ENCODE measurements at places on chromosomes 16 and 17. TPM values are rescaled to one million over a fixed set of nuclear protein-coding genes. Genes with fewer than 3 reads are reported as not detected.

SOX8 gene
- total RNA-seq, result 0.43 TPM

KRT31 gene
- not detected for total RNA-seq

PIK3R5 gene
- 1.3 TPM for total RNA-seq

GRCh38 chr17:42078396-42079043 is 19.8 kb downstream of the ZNF385C start:
- H3K27ac ChIP-seq, result no peak overlapping the region
- DNase-seq, result no peak
- no peaks in the 10 kb centered on the region for H3K4me1 ChIP-seq
- no peaks in the 10 kb centered on the region for H3K36me3 ChIP-seq
- no peaks in the 10 kb centered on the region for H3K27me3 ChIP-seq
- no peak overlapping the region for H3K4me3 ChIP-seq

DNA sequence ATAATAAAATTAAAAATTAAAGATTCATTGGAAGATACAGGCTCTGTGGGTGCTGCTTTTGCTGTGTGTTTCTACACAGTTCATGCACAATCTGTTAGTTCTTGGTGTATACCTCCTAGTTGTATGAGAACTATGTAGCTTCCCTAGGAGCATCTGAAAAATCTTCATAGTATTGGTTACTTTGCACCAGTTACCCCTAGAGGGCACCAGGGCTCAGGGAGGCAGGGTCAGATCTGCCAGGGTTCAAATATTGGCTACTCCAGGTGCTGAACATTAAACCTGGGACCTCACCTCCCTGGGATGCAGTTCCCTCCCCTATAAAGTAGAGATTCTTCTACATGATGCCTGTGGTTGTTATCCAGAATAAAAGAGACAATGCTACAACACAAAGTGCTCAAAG is 583.0 kb upstream of the CDH11 start:
- no peak for DNase-seq
- no peaks in the 10 kb centered on the region for H3K27me3 ChIP-seq
- H3K36me3 ChIP-seq, result no peaks in the 10 kb centered on the region
- H3K27ac ChIP-seq, result no peak overlapping the region
- H3K4me3 ChIP-seq, result no peak overlapping the region

GRCh38 chr17:77372444-77373298 is 231.9 kb downstream of the SEC14L1 start:
- peak; percentile 87 for DNase-seq
- H3K27ac ChIP-seq, result peak overlapping the region; percentile 89
- H3K36me3 ChIP-seq, result no peaks in the 10 kb centered on the region
- peak overlapping the region; percentile 73 for H3K4me3 ChIP-seq
- H3K27me3 ChIP-seq, result no peaks in the 10 kb centered on the region

DNA sequence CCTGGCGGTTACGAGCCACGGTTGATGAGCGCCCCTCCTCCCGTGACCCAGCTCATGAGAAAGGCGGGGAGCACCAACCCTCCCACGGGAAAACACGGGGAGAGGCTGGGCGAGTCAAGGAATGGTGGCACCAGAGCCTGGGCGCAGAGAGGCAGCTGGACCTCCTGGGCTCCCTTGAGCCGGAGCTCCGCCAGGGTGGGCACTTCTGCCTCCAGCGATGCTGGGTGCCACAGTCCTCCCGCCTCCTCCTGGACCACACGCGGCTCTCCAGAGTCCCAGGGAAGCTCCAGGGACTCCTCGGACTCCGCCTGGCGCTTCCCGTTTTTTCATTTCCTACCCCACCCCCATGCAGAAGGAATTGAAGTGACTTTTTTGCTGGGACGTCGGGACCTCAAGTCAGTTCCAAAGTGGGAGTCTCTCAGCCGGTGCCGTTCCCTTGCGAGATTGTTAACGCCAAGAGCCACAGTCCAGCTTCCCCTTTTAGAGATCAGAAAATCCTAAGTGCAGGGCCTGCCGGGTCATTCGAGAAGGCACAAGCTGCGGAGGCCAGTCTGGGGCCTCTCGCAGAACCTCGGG is 6.6 kb upstream of the CBX8 start:
- no peak for DNase-seq
- H3K4me3 ChIP-seq, result no peak overlapping the region
- H3K27ac ChIP-seq, result no peak overlapping the region
- no peaks in the 10 kb centered on the region for H3K36me3 ChIP-seq
- peaks cover 3% of the 10 kb centered on the region for H3K4me1 ChIP-seq

- H3K27me3 ChIP-seq, result no peaks in the 10 kb centered on the region
- no peaks in the 10 kb centered on the region for H3K4me1 ChIP-seq
- no peak overlapping the region for H3K4me3 ChIP-seq
- H3K36me3 ChIP-seq, result no peaks in the 10 kb centered on the region
- H3K27ac ChIP-seq, result no peak overlapping the region
These were observed 21.3 kb downstream of the TMEM186 start for GRCh38 chr16:8776129-8776584.

DNA sequence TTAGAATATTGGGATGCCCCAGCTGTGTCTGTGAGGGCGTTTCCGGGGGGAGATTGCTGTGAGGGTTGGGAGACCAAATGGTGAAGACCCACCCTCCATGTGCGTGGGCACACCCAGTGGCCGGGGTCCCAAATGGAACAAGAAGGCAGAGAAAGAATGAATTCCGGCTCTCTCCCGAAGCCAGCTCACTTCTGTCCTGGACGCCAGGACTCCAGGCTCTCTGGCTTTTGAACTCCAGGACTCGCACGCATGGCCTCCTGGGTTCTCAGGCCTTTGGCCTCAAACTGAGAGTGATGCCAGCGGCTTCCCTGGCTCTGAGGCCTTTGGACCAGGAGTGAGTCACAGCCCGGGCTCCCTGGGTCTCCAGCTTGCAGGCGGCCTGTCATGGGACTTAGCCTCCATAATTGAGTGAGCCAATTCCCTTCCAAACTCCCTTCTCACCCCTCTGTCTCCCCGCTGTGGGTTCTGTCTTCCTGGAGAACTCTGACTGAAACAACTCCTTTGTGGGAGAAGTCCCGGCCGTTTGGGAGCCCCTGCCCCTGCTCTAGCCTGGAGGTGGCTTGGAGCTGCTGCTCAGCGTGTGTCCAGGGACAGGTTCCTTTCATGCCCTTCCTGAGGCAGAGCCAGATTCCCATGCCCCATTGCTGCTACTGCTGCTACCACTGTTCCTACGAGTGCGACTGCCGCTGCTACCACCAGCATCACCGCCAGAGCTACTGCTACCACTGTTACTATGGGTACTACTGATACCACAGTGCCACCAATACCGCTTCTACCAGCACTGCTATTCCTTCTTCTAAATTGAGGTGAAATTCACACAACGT is 49.8 kb upstream of the CBX4 start:
- no peaks in the 10 kb centered on the region for H3K27me3 ChIP-seq
- no peaks in the 10 kb centered on the region for H3K4me1 ChIP-seq
- no peaks in the 10 kb centered on the region for H3K36me3 ChIP-seq
- peak; percentile 24 for DNase-seq

DNA sequence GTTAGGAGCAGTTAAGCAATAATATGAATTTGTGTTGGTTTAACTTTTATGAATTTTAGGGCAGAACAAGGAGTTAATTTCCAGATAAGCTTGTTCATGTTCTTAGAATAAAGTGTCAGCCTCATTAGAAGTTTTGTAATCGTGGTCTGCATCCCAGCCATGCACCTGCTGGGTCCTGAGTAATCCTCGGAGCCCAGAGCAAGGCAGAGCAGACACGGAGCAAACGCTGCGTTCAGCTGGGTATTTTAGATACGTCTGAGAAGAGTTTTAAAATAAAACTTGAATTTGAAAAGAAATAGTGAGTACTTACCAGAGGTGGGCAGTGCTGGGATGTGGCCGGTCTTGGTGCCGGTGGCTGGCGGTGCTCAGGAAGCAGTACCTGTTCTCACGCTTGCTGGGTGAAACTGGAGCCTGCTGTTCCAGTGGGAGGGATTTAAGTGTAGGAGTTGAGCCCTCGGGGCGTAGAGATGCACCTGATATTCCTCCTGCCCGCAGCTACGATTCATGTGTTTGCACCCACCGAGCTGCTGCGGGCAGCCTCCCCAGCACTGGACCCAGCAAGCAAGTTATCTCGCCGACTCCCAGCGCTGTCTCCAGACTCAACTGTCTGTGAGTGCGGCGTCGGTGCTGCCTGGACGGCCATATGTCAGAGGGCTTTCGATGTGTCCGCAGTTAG is at the start of gene ZNF750:
TSS of gene ZNF750 (minus strand) at position 406 of the 676 bp plus-strand sequence. CDS start 7,568 bp downstream, outside the sequence.
- H3K27me3 ChIP-seq, result no peaks in the 10 kb centered on the region
- no peaks in the 10 kb centered on the region for H3K36me3 ChIP-seq
- H3K4me3 ChIP-seq, result no peak within 1 kb of the TSS
- no peak within 1 kb of the TSS for H3K27ac ChIP-seq
- H3K4me1 ChIP-seq, result peaks cover 3% of the 10 kb centered on the region
- no peak for DNase-seq

Measured in ovary (tissue), 10 donors.